AG09309 (cell line): ENCODE measurements at places on chromosomes 2 and 18.
A peak's percentile ranks its signal among the peaks of the same experiment; 100 is the strongest.

- no peak for DNase-seq
These were observed 9.2 kb upstream of the ANTXR1 start for GRCh38 chr2:69003731-69004130.

- no peak for DNase-seq
These were observed 31.4 kb upstream of the KCNG2 start for GRCh38 chr18:79766308-79766707.

GRCh38 chr2:3100386-3100785 lies 277.2 kb downstream of the EIPR1 start:
- no peak for DNase-seq

DNA sequence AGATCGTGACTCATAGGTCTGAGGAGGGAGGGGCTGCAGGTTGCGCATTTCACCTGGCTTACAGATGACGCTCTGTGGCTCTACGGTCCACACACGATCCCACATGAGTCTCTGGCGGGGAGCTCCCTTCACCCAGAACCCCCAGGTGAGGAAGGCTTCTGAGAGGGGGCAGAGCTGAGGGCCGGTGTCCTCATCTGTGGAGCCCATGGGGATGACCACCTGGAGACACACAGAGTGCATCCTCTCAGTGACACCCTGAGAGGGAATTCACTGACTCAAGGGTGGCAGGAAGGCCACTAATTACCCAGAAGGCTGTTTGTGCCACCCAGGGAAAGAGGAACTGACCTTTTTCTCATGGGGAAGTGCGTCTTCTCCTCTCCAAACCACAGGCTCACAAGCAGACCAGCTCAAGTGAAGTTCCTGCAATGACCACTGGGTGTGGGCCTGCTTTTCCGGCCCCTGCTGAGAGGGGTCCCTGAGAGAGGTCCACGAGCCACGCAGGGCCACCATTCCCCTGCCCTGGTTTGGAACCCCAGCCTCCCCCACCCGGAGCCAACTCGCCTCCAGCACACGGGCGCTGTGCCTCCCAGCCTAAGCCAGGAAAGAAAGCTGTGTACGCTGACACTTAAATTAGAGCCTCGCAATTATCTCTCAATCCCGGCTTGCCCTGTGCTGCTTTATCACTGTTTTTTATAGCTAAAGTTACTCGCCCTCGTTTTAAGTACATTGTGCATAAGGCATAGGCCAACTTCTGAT lies 114.1 kb downstream of the BCL11A start:
- no peak for DNase-seq

- no peak for DNase-seq
These were observed 1.1 kb downstream of the LRATD1 start for GRCh38 chr2:14633461-14634181.

GRCh38 chr2:121128741-121129659 lies 156.0 kb downstream of the TFCP2L1 start:
- no peak for DNase-seq

GRCh38 chr2:72694715-72695496 lies 130.9 kb downstream of the EXOC6B start:
- DNase-seq = peak; percentile 29

DNA sequence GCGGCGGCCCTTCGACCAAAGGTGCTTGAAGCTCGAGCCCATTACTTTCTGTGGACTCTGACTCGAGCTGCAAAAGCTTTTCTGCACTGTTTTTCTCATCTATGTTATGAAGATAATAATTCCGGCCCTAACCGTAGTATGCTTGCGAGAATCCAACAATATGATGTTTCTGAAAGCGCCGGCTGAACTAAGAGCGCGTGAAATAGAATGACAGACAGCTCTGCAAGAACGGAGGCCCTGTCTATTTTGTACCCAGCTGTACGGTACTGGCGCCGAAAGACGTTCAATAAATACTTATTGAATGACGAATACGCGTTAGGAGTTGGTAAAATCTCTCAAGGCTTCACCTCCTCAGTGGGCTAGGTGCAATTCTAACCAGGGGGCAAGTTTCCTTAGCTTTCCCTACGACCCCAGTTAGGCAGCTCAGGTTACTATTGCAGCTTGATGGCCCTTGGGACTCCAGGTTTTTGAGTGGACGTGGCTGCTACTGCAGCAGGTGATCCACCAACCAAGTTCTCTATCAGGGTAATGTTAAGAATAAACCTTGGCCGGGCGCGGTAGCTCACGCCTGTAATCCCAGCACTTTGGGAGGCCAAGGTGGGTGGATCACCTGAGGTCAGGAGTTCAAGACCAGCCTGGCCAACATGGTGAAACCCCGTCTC lies 570 bp downstream of the SCRN3 start:
- DNase-seq = no peak

DNA sequence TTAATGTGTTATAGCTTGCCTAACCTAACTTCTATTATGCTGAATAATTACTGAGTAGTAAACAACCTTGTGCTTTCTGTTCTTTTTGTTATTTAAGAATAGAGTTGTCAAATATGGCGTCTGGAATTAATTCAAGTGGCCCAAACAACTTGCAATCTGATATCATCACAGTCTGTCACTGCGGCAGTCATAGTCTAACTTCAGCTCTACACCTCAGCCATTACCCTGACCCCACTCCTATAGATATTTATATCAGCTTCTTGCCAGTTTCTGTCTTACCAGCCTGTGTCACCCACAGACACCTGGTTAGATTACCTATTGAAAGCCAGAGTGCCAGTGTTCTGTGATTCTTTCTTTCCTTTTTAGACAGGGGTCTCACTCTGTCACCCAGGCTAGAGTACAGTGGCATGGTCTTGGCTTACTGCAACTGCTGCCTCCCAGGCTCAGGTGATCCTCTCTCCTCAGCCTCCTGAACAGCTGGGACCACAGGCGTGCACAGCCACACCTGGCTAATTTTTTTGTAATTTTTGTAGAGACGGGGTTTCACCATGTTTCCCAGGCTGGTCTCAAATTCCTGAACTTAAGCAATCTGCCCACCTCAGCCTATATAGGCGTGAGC lies 14.1 kb upstream of the KLHL41 start:
- no peak for DNase-seq

- no peak for DNase-seq
These were observed 1048.4 kb upstream of the CDH2 start for GRCh38 chr18:29225351-29225750.

GRCh38 chr2:240212425-240213225 lies 72.2 kb upstream of the OTOS start:
- DNase-seq = no peak

DNA sequence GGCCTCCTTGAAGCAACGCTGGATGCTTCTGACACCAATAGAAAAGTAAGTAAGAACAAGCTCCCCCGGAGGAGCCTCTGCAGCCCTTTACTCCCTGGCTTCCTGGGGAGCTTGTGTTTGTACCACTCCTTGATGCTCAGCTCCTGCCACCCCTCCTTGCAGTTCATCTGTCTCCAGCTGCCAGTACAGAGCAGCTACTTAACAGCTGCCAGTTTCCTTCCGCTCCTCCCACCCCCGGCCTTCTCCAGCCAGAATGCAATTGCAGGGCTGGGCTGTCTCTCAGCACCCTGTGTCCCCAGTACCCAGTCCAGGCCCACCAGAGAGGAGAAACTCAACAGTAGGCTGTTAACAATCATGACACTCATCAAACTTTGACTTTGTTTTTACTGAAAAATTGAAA lies 109.4 kb downstream of the AOX1 start:
- no peak for DNase-seq

DNA sequence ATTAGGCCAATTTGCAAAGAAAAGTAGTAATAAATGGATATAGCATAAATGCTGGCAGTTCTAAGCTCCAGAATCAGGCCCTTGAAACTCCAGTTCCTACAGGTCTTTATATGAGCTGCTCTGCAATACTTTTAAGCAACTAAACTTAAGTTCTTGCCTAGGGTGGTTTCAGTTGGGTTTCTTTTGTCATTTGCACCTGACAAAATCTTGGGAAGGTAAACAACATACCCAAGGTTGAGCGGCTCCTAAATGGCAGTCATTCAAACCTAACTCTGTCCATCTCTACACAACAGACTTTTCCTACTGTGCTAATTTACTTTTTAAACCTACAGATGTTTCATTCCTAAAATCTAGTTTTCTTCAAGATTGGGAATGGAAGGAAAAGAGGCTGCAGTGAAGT lies 9.3 kb upstream of the KANSL1L start:
- DNase-seq = no peak

DNA sequence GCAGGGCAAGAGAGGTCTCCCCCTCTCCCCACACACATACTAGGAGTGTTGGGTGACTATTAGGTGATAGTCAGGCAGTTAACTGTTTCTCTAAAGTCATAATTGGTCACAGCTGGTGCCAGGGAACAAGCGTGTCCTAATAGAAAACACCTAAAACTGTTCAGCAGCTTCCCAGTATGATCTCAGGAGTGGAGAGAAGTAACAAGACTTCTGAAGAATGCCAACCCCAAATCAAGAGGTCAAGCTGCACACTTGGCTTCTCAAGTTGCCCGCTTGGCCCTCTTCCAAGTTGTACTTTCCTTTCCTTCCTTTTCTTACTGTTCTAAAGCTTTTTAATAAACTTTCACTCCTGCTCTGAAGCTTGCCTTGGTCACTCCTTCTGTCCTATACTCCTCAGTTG lies 22.4 kb upstream of the STAT1 start:
- no peak for DNase-seq

- no peak for DNase-seq
These were observed 1612.6 kb upstream of the CELF4 start for GRCh38 chr18:39178166-39178565.

GRCh38 chr18:68960355-68960754 lies 162.5 kb downstream of the CCDC102B start:
- DNase-seq = no peak

DNA sequence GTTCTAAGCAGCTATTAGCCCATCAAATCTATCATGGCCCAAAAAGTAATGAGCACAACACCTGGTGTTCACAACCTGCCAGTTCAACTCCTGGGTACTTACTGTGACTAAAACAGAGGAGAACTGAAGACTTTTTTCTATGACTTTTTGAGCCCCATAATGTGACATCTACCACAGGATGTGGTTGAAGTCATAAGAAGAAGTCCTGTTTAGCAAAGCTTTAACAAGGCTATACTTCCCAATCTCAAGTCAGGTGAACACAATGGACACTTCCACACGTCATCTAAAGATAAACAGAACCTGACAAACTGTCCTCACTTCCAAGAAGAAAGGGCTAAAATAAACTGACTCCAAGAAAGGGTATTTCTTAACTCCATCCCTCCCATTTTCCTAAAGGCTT lies 138.8 kb downstream of the ATAD2B start:
- DNase-seq = no peak

DNA sequence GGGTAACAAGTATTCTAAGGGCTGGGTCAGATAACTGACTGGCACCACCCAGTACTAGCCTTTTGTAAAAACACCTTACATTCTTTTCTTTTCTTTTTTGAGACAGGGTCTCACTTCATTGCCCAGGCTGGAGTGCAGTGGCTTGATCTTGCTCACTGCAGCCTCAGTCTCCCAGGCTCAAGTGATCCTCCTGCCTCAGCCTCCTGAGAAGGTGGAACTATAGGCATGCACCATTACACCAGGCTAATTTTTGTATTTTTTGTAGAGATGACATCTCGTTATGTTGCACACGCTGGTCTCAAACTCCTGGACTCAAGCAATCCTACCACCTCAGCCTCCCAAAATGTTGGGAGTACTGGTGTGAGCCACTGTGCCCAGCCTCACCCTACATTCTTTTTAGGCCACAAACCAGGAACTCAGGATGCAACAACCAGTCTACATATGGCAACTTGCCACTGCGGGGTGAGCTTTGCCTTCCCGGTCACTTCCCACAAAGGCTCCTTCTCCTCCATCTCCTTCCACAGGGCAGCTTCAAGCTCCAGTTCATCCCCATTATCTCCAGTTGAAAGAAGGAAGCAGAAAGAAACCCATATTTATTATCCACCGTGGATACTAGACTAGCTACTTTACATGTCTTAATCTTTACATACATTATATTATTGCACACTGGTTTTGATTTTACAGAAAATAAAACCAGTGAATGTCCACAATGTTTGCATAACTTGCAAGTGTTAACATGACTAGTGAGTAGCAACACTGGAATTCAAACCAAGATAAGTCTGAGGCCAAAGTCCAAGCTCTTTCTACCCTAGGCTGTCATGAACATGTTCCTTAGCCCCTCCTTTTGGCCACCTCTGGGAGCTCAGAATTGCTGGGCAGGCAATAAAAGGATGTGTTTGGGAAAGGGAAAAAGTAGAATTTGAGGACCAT lies 23.7 kb upstream of the AP1S3 start:
- DNase-seq = peak; percentile 38

GRCh38 chr18:59054496-59055287 lies 85.0 kb upstream of the SEC11C start:
- peak; percentile 46 for DNase-seq

GRCh38 chr2:72993147-72993932 lies 76.0 kb downstream of the EMX1 start:
- no peak for DNase-seq

- DNase-seq = no peak
These were observed 41.3 kb upstream of the YPEL5 start for GRCh38 chr2:30105556-30105955.

GRCh38 chr2:29398384-29399237 lies 283.4 kb downstream of the CLIP4 start:
- DNase-seq = no peak

DNA sequence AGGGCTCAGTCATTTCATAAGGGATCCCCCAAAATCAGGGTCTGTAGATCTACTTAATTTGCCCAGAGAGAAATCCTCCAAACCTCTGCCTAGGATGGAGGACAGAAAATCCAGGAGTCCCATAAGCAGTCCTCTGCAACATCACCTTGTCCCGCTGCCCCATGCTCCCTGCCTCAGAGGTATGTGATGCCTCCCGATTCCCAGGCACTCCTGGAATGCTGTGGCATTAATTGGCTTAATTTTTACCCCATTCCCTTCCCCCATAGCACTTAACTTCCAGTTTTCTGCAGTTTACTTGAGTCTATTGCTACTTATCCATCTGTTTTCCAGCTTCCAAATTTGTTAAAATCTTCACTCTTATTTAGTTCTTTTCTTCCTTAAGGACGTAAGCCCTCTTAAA lies 91.6 kb upstream of the TSPYL6 start:
- DNase-seq = no peak

DNA sequence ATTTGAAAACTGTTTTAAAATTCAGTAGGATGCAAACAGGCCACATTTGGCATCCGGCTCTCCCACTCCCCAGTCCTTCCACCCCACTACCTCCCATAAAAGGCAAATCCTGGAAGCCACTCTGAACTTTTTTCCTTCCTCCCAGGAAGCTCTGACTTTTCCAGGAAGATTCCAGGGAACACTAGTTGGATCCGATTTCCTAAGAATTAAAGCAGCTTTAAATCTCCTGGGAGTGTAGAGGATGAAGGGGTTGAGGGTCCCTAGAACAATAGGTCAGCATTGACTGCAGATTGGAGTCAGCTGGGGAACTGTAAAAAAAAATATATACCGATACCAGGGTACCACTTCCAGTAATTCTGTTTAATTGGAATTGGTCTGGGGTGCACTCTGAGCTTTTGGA lies 76.9 kb downstream of the CRIM1 start:
- DNase-seq = no peak

DNA sequence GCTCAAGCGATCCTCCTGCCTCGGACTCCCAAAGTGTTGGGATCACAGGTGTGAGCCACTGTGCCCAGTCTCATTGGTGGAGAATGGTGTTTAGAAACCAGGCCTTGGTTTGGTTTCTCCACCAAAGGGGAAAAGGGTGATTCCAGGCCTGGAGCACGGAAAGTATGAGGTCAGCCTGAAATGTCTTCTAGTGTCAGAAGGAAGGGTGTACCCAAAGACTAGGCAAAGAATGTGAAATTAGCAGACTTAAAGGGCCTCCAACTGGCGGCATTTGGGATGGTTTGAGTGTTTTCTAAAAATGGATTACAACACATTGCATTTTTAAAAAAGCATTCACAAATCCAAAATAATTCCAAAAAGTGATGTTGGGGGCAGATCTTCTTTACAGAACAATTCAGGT lies 139.6 kb downstream of the SH3BP4 start:
- DNase-seq = no peak
